ENCODE measurements at places on chromosomes 4 and X.

- no peak for DNase-seq
Observed at GRCh38 chrX:45747905-45748304, 547.2 kb upstream of the DIPK2B start.

DNA sequence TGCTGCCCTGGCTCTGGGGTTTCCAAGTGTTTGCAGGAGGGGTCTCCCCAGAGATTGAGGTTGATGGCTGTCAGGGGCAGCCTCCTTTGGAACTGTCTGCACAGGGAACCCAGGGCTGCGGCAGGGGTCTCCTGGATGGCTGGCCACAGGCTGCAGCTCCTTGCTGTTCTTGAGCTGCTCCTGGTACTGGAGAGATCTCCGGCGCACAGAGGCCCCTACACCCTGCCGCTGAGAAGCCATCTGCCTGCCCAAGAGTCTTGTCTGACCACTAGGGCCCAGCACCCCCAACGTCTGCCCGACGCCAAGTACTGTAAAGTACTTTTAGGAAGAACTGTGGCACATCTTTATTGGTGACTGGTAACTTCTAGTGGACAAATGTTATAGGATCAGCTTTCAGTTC, 13.5 kb downstream of the STIM2 start:
- DNase-seq = no peak

- DNase-seq = no peak
Observed at GRCh38 chr4:82988323-82988832, 22.2 kb downstream of the LIN54 start.

GRCh38 chr4:2277956-2278355, 16.0 kb upstream of the MXD4 start:
- DNase-seq = no peak

DNA sequence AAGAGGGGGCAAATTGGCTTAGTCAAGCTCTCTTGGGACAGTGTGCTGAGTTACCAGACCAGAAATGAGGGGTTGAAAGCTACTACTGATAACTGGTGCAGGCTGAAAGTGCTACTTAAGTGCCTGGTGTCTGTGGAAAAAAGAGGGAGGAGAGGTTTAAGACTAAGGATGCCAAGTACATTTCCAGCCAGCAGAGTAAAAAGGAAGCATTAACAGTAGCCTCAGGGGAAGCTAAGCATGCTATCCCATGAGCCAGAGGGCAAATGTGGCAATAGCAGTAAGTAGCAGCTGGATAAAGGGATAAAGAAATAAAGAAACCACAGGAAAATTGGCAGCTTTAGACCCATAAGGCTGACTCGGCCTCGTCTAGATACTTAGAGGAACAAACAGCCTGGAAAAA, 196.3 kb upstream of the MAB21L2 start:
- no peak for DNase-seq

DNA sequence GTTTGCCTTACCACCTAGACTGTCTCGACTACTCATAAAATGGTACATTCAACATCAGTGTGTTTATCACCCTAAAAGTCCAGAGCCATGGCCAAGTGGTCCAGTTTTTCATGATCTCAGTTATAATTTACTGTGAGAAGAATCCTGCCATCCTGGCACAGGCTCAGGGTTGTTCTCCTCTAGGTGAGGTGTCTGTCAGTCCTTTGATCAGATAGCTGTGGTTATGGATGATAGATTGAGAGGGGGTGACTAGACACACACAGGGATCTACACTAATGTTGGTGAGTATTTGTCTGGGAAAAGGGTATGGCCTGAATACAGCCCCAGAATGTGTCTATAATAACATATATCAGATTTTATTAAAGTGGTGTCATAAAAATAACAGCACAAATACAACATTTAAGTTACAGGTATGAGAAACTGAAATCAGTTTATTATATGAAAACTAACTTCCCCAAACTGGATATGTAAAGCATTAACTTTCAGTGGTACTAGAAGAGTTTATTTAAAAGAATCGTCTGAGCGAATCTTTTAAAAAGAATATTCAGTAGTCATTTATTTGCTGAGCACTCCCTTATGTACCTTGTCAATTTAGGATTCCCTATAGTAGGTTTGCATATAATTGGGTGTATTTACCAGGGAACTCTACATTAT, 93.3 kb downstream of the STIM2 start:
- no peak for DNase-seq

GRCh38 chr4:143711543-143712154, 11.2 kb upstream of the FREM3 start:
- no peak for DNase-seq

DNA sequence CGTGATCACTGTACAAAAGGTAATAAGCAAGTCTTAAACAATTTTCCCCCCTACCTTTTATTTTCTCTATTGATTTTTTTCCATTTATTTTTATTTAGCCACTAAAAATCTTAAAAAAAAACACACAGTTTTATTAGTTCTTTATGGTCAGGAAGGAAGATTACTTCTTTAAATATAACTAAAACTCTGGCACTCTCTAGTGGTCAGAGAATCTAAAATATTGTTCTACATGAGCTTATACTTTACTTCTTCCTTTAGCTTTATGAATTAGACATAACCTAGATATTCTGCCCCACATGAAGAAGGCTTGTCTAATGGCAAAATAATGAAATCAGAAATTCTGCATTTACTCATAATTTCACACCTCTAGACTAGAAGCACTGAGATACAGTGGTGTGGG, 135.2 kb downstream of the PDE5A start:
- DNase-seq = no peak

DNA sequence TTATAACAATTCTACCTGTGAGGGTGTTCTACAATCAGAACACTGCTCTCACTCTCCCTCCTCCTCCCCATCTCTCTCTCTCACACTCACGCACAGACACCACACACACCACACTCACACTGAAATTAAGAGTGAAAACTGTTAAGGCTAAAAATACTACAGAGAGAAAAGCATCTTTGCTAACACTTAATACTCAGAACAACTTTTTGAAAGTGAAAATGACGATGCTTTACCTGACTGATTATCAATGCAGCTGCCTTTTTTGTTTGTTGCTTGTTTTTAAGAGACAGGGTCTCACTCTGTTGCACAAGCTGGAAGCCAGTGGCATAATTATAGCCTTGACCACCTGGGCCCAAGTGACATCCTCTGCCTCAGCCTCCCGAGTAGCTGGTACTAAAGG, 222.4 kb downstream of the APBB2 start:
- DNase-seq = no peak

DNA sequence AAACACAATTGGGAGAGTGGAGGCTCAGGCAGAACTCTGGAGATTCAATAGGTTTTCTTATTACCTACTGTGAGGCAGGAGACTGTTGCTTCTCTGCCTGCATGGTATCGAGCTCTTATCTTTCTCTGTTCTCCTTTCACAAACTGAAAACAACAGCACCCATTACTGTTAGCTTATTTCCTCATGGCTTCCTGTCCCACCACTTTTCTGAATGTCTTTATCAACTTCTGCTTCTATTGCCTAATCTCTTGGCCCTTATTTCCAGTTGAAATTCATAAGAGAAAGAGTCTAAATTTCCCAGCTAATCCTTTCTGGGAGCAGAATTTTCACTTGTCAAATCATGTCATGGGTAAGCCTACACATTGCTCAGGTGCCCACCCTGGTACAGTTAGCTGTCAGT, 46.8 kb upstream of the NDST3 start:
- DNase-seq = no peak

- DNase-seq = peak; percentile 41
Observed at GRCh38 chr4:123599920-123600810, 203.6 kb downstream of the SPRY1 start.

- no peak for DNase-seq
Observed at GRCh38 chr4:5588046-5588445, 120.3 kb downstream of the EVC2 start.

- no peak for DNase-seq
Observed at GRCh38 chr4:152155070-152155469, 380.8 kb downstream of the FBXW7 start.

DNA sequence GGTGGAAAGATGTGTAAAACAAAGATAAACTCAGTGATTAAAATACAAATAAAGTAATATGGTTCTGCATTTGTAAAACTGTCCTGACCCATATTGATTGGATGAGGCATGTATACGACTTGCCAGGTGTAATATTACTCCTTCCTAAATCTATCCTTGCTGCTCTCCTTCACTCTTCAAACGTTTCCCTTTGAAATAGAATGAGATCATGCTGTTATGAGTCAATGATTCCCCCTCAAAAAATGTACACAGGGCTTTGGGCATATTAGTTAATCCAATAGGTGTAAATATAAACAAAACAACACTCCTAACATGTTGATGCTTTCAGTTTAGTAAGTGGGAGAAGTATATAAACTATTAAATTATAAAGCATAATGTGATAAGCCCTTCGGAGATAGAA, 117.4 kb upstream of the GPM6A start:
- DNase-seq = no peak

- DNase-seq = no peak
Observed at GRCh38 chr4:6123976-6124375, 76.4 kb downstream of the JAKMIP1 start.

GRCh38 chr4:13920111-13920875, 292.8 kb upstream of the BOD1L1 start:
- no peak for DNase-seq

DNA sequence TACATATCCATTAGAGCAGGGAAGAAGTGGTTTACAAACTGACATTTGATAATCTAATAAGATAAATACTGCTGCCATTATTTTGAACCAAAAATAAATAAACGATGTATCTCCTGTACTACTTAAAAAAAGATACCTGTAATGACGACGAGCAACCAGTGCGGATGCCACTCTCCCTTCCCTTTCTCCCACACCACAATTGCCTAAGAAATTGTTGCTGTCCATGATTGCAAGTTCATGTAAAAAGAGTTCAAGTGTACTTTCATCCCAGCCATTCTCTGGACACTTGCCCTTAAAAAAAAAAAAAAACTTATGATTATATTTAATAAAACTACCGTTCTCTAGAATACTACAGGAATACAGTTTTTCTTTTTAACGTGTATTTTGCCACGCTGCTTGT, 1.4 kb downstream of the SEPSECS start:
- DNase-seq = no peak

GRCh38 chrX:150081076-150081475, 142.8 kb upstream of the EOLA2 start:
- DNase-seq = no peak

DNA sequence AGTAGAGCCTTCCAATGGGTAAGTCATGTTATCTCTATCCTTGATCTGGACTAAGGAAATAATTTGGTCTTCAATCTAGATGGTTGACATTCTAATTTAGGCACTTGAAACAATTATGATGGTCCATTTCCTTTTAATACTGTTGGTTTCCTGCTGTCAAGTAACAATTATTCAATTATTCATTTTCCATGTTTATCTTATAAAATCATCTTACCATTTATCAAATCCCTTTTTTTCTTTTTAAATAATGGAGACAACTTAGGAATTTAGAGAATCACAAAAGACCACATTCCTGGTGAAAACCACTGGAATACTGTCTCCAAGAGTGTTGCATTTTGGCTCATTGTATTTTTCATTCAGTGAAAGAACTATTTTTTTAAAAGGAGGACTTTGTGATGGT, 148.7 kb upstream of the CTSO start:
- no peak for DNase-seq

DNA sequence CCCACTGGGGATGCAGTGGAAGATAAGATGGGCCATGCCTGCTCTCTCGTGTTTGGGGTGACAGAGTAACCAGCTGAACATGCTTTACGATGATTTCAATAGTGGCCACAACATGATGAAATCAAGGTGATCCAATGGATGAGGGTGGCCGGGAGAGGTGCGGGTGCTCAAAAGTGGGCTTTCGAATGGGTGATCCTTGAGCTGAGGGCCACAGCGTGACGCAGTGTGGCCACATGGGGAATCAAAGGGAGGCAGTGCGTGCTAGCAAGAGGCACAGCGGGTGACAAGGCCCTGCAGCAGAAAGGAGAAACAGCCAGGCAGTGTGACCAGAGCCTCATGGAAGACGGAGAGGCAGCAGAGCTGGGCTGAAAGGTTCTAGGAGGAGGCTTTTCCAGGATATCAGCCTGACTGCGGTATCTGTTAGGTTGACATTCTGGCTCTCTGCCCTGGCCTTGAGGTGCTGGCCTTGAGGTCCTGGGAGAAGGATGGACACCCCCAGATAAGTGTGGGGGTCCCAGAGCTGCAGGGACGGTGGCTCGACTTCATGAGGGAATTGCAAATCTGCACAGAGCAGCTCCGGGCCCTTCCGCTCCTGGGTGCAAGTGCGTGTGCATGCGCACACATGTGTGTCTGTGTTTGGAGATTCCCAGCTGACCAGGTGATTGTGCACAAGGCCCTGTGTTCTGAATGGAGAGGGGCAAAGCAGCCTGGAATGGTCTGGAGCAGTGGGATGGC, 38.0 kb upstream of the GPR78 start:
- no peak for DNase-seq

DNA sequence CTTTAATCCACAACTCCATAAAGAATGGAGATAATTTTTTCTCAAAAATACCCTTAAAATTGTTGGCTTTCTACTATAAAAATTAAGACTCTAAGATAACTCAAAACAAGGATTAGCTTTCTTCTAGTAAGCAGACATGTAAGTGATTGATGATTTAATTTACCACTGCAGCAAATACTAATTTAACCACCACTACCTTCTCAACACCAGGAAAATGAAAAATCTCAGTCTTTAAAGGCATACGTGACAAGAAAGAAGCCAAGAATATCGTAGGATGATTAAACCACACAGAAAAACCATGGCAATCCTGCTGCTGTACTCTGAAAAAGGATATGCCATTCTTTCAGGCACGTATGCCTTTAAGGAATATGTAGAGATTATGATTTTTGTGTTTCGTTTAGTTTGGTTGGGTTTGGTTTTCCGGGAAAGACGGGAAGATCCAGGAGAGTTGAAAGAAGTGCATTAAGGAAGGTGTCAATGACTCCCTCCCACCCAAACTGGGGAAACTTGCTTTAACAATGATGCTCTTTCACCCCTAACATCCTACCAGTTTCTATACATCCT, 881 bp downstream of the LRCH2 start:
- no peak for DNase-seq

GRCh38 chrX:19909761-19910160, 22.4 kb upstream of the SH3KBP1 start:
- no peak for DNase-seq

DNA sequence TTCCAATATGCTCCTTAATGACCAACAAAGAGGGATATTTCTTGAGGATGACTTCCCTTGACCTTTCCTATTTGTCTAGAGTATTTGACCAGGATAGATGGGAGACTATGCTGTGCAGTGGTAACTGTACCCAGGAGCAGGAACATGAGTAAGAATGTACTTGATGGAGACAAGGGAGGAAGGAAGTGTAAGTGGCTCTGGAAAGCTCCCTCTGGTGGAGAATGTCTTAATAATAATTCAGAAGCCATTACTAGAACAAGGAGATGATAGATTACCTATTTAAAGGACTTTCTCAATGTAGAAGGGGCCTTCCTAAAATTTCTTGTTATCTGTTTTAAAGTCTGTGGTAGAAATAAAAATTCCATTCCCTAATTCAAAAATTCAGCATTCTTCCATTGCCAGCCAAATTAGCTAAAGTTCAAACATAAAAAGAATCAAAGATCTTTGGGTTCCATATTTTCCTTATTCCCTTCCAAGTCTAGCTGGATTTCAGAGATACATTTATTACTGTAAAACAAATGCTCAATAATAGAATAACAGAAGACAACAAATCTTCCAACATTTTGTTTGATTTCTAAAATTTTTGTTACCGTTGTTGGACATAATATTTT, 83.8 kb downstream of the GRID2 start:
- DNase-seq = no peak

GRCh38 chr4:137253949-137254348, 278.3 kb downstream of the PCDH18 start:
- no peak for DNase-seq
